ENCODE measurements at places on chromosomes 2 and 18. TPM values are rescaled to one million over a fixed set of nuclear protein-coding genes. Genes with fewer than 3 reads are reported as not detected.

Gene DIPK1C
- total RNA-seq = not detected

DNA sequence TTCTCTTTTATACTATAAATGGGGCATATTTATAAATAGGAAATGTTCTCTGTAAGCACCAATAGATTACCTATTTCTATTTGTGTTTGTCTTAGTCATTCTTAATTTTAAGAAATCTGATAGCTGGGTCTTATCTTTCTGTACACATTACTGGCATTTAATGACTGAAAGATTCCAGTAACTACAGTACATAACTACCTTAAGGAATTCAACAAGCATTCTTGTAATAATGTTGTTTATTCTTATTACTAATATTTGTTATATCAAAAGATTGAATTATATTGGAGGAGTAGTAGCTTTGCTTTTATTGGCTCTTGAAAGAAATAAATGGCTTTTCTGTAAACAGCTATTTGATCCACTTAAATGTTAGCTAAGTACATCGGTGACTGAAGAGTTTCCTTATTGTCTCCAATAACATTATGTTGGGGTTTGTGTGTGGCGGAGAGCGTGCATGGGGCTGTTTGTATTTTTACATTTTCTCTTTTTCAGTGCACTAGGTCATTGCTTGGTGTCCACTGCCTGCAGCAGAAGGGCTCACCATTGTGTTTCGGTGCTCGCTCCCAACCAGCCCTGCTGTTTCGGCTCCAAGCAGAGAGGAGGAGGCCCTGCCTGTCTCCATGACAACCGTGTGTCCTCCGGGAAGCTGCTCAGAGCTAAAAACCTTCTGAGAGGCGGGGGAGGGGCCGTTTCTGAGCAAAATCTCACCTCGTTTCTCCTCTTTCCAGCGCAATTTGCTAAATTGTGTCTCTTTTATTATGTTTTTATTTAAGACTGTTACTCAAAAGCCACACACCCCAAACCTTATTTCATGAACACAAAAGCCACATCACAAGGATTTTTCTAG, 112.5 kb upstream of the SLC38A11 start:
- DNase-seq = peak; percentile 13

GRCh38 chr18:27750014-27750413, 426.9 kb downstream of the CDH2 start:
- peak; percentile 72 for DNase-seq

DNA sequence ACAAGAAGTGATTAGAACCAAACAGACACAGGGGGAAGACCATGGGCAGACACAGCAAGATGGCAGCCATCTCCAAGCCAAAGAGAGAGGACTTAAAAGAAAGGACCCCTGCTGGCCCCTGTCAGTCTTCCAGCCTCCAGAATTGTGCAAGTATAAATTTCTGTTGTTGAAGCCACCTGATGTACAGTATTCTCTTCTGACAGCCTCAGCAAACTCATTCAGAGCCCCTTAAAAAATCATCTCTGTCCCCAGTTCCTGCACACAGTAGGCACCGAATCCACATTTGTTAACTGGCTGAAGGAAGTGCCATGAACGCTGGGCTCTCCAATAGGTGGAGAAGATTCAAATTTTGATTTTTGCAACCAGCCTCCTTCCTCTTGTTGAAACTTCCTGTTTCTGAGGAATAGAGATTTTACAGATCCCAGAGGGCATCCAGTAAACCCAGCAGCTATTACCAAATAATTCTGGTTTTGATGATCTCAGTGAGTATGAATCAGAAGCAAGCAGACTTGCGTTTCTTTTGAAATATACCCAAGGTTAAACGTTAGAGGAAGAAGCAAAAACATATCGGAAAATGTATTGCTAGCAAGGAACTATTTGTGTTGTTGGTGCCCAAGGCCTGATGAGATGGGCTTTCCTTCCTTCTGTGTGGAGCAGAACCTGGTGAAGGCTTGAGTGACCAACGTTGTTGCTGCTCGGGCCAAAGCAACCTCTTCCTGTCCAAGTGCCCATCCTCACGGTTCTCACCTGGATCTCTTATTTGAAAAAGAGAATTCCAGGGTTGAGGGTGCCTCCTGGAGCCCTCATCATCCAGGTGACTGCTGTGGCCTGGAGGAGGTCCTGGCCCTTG, 47.7 kb upstream of the PLB1 start:
- DNase-seq = peak; percentile 95

Gene TAF1B
- total RNA-seq = 28.7 TPM

DNA sequence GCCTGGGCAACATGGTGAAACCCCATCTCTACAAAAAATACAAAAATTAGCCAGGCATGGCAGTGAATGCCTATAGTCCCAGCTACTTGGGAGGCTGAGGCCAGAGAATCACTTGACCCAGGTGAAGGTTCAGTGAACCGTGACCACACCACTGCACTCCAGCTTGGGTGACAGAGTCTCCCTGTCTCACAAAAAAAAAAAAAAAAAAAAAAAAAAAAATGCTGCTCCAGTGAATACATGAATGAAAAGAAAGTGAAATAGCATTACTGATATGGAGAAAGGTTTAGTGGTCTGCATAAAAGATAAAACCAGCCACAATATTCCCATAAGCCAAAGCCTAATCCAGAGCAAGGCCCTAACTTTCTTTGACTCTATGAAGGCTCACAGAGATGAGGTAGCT, 44.5 kb downstream of the METTL8 start:
- no peak for DNase-seq

DNA sequence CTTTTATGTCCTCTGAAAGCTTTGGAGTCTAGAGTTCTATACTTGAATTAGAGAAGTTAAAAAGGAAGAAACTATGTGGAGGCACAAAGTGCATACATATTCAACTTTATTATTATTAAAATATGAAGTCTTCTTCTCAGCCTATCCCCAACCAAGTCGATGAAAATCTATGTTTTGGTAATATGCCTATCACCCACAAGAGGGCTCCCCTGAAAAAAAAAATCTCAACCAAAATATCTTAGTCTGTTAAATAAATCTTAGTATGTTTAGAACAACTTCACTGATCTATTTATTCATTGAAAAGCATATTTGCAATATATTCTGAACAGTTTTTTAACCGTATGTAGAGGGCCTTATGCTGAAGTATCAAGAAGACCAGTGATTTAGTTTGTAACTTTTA, 804.5 kb downstream of the TDRD15 start:
- DNase-seq = no peak

GRCh38 chr18:24601585-24601984, 141.1 kb downstream of the HRH4 start:
- peak; percentile 30 for DNase-seq
